ENCODE measurements at places on chromosomes 5 and 9. TPM values are rescaled to one million over a fixed set of nuclear protein-coding genes. Genes with fewer than 3 reads are reported as not detected.

DNA sequence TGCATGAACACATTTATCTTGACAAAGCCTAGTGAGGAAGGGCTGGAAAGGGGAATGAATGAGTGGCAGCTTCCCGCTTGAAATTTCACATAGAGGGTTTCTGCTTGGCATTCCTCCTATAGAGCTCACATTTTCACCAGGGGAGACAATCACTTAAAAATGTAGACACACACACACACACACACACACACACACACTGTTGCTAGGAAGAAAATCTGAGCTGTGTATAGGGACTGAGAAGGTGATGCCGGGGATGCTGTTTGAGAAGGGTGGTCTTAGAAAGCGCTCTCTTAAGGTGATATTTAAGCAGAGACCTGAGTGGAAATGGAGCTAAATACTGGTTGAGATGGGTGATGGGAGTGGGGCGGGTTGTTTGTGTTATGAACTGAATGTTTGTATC is 70.4 kb downstream of the LRRC70 start:
- DNase-seq = no peak

GRCh38 chr5:116898917-116899316 is 324.3 kb upstream of the SEMA6A start:
- DNase-seq = no peak

- DNase-seq = no peak
Measured at GRCh38 chr9:120921661-120922181, 4.9 kb downstream of the TRAF1 start.

DNA sequence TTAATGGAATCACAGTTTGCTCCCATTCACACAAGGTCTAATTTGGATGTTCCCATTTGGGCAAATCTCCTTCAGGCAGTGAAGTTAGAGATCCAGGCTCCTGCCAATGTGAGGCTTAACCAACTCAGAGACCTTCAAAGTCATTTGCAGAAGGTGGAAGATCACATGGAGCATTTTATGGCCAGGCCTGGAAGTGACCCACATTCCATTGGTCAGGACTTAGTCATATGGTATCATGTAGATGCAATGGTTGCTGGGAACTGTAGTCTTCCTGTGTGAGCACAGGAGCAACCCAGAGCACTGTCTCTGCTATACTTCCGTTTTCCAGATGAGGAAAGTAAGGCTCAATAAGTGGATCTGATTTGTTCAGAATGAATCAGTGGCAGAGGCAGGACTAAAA is 292.7 kb upstream of the SMARCA2 start:
- no peak for DNase-seq

GRCh38 chr5:142078221-142078620 is 30.4 kb upstream of the NDFIP1 start:
- DNase-seq = no peak

- no peak for DNase-seq
Measured at GRCh38 chr5:72822944-72823343, 6.5 kb downstream of the TNPO1 start.

DNA sequence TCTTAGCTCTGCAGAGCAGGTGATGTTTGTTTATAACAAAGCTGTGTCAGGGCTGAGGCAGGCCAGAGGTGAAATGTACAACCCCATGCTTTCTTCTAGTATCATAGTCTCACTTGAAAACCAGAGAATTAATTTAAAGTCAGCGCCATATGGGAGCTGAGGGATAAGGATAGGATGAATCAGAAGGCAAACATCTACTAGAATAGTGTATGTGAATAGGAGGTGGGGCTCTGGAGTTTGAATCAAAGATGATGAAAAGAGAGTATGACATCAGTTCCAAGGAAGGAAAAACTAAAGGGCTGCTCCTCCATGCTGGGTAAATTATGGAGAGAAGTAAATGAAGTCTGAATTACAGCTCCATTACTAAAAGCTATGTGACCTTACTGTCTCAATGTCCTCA is 441.5 kb downstream of the RASEF start:
- no peak for DNase-seq

DNA sequence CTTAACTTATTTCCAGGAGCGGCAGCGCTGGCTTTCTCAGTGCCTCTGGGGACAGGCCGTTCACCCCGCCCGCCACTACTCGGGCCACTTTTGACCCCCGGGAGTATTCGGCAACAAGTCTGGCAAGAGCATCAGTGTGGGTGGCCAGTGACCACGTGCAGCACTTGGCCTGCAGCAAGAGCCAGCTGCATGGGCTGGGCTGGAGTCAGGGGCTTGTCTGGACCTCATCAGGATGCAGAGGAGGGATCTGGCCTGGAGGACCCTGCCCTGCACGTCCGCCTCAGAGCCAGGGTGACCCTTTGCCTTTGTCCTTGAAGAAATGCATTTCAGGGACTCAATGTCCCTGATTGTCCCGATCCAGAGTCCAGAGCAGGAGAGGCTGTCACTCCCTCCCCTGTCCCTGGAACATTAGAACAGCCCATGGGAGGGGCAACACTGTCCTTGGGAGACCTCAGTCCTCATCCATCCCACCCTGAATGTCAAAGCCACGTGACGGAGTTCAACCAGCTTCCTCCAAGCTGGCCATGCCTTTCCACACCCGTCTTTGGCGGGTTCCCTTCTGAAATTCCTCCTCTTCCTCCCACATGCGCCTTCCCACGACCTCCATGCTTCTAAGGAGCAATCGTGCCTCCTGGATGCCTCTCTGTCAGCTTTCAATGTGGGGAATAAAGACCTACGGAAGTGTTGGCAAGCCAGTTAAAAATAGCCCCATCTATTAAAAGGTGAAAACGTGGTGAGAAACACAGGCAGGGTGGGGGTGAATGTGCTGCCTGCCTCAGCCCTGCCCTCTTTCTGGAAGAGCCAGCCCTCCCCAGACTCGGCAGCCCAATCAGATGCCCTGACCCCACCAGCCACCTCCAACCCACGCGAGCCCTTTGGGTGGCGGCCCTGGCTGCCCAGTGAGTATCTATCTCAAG is 99.0 kb downstream of the OLFM1 start:
- DNase-seq = no peak

GRCh38 chr5:83204651-83205050 is 127.3 kb downstream of the XRCC4 start:
- DNase-seq = no peak

DNA sequence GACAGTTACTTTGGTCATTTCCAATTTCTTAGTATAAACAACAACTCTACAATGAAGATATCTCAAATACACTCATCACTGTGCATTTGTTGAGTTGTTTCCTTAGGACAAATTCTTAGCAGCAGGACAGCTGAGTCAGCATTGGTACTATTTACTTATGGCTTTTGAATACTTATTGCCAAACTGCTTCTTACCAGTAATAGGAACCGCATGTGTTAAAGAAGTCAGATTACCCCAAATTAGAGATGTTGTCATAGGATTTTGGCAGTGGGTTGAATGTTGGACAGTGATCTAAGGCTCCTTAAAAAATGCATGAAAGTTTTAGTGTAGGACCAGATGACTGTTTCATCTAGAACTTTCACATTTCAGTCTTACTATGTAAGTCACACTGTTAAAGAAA is 280.1 kb upstream of the DMRT1 start:
- no peak for DNase-seq

- no peak for DNase-seq
Measured at GRCh38 chr9:6006749-6007057, 8.7 kb downstream of the RANBP6 start.

DNA sequence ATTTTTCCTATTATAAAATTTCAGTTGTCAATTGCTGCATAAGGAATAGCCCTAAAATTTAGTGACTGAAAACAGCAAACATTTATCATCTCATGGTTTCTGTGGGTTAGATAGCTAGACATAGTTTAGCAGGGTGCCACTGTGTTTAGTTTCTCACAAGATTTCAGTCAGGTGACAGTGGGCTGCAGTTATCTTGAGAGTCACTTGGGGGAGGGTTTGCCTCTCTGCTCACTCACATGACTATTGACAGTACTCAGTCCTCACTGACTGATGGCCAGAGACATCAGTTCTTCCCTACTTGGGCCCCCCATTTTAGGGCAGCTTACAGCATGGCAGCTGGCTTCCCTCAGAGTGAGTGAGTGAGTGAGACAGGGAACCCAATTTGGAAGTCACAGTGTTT is 42.0 kb downstream of the PBX3 start:
- no peak for DNase-seq

DNA sequence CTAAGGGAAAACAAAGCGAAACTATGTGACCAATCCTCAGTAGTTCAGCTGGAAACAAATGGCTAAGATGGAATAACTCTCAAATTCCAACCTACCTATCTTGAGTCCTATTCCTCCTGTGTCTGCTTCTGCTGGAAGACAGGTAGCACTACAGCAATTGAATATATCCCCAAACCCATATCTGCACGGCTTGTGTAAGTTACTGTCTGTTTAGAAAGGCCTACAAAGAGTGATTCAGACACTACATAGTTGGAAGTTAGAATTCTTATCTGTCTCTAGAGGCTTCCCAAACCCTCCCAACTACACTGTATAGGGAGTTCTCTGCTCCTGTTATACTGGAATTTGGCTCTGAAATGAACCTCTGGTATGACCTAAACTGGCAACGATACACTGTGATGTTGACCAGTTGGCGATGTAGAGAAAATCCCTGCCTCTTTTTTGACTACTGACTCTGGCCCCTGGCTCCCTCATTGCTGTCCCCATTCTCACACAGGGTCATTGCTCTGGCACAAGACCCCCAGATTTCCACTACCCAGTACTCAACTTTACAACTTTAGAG is 22.6 kb upstream of the NADK2 start:
- no peak for DNase-seq

- no peak for DNase-seq
Measured at GRCh38 chr9:79577969-79578723, 6.4 kb downstream of the TLE4 start.

DNA sequence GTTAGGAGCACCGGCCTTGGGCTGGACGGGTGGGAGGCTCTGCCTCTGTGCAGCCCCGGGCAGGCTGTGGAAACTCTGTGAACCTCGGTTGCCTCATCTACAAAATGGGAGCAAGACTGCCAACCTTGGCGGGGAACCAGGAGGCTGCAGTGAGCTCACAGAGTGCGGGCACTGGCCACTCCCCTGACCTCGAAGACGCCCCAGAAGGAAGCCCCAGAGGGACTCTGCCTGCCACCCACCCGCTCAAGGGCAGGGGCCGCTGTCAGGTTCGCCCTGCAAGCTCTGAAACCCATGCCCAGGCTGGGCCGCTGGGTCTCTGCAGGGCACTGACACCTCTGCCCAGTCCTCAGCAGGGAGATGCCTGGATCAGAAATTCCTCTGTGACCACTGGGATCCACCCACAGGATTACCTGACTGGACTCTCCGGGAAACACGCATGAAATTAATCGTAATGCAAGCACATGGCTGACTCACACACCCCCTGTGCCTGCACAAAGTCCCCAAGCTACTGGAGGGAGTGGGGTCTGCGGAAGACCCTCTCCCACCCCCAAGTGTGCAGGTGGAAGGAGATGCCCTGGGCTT is 7.4 kb downstream of the CCDC187 start:
- DNase-seq = no peak

DNA sequence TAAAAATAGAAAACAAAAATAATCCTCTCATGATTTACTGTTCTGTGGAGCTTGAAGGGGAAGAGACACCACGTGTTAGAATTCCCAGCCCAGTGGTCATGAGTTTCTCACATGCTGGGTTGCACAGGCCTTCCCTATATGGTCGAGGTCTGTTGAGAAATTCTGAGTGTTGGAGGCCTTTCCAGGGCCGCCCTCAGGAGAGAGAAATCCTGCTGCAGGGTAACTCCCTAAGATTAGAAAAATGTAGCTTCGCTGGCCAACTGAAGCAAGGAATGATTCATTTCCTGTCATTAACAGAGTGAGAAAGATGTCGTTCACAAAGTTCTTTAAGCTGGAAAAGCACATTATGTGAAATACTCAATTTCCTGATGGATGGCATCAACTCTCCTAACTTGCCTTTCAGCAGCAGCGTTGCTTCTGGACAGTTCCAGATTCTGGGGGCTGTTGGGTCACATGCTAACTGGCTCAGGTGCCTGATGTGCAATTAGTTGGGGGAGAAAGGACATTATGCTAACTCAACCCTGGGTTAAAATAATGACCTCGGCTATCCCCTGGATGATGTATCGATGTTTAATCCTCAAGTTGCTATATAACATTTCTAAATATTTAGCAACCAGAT is 104.8 kb upstream of the CD180 start:
- peak; percentile 13 for DNase-seq

DNA sequence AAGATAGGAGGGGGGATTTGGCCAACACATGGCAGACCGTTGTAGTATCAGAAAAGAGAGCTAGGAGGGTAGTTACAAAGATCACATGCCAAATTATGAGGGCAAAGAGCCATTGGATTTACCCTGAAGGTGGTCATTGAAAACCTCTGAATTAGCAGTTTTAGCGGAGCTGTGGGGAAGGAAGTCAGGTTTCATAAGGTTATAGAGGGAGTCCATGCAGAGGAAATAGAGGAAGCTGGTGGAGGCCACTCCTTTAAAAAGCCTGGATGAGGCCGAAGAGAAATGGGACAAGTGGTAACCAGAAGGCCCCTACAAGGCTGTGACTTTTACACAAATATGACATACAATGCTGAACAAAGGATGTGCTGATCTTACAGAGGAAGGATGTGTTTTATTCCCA is 13.2 kb downstream of the DOCK8 start:
- no peak for DNase-seq

GRCh38 chr5:143554918-143555477 is 151.5 kb upstream of the NR3C1 start:
- no peak for DNase-seq

GRCh38 chr5:80502800-80503199 is 14.9 kb downstream of the FAM151B start:
- no peak for DNase-seq

DNA sequence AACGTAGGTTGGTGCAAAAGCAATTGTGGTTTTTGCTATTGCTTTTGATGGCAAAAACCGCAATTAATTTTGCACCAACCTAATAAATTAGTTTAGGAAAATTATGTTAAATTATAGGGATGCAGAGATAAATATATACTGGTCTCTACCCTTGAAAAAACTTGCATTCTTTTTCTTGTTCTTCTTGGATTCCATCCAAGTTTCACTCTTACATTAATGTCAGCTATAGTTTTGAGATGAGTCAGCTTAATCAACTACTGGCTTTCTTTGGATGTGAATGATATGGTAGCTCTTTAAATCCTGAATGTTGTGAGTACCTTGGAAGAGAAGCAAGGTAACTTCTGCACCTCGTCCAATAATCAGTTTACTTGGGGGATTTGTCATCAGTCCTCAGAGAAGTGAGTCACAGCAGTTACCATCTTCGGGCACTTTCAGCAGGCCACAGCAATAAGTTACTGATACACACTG is 549.0 kb upstream of the ZNF608 start:
- no peak for DNase-seq

The WDR36 gene
- polyA plus RNA-seq = 36.1 TPM

The PCDHB14 gene
- polyA plus RNA-seq = 11.3 TPM

The FOXD4 gene
- polyA plus RNA-seq = 0.62 TPM

The GLRA1 gene
- 0.13 TPM for polyA plus RNA-seq

The LRRC19 gene
- polyA plus RNA-seq = 19.4 TPM

The FCN2 gene
- polyA plus RNA-seq = 0.48 TPM

The PDE6A gene
- 0.25 TPM for polyA plus RNA-seq
